ENCODE measurements at places on chromosomes 13 and 19.
A peak's percentile ranks its signal among the peaks of the same experiment; 100 is the strongest.

DNA sequence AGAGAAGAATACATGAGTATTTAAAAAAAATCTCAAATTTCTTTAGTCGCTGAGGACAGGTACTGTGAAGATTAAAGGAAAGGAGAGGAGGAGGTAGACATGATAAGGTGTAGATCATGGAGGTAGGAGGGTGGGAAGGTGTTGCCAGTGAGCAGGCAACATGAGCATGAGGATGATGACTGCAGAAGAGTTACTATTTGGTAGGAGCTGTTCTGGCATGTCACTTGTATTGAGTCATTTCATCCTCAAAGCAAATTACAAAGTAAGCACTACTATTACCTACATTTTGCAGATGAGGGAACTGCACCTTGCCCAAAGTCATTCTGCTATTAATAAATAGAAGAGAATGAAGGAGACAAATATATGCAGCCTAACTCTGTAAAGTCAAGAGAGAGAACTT lies 435.8 kb upstream of the KLF12 start:
- no peak for DNase-seq

DNA sequence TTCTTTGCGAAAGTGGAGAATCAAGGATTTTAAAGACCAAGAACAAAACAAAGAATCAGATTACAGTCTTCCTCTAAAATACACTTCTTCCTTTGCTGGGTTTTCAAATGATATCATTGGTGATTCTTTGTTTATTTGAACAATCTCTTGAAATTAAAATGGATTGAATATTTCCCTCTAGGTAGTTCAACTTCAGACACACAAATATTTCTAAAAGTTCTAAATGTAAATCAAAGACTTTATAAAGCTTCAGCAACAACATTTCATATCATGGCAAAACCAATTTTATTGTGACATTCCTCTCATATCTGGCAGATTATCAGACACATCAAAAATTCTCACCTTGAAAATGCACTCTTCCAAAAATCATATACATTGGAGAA lies 13.0 kb downstream of the ZIC2 start:
- DNase-seq, result no peak

GRCh38 chr13:113935001-113935844 lies 38.7 kb downstream of the C13orf46 start:
- no peak for DNase-seq

- no peak for DNase-seq
These were observed 12.3 kb downstream of the FAM187B start for GRCh38 chr19:35216016-35216832.

- no peak for DNase-seq
These were observed 774 bp upstream of the PPP2R1A start for GRCh38 chr19:52188822-52189734.

DNA sequence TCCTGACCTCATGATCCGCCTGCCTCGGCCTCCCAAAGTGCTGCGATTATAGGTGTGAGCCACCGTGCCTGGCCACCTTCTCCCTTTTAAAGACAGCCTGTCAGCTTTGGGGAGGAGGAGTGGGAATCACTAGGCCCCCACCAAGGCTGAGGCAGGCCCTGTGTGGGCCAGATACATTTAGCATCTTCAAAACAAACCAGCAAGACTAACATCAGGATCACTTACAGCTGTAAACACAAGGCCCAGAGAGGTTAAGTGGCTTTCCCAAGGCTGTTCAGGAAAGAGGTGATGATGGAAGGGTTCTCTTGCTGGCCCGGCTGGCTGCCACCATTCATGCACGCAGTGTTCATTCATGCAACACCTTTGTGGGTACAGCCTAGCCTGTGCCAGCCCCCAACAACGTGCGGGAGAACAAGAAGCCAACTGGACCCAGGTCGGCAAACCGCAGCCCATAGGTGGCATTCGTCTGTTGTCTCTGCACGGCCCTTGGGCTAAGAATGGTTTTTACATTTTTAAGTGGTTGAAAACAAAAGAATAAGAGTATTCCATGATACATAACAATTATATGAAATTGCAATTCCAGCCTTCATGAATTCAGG lies 23.0 kb downstream of the IER2 start:
- no peak for DNase-seq

GRCh38 chr13:77536358-77536757 lies 852 bp downstream of the SCEL start:
- DNase-seq, result no peak

DNA sequence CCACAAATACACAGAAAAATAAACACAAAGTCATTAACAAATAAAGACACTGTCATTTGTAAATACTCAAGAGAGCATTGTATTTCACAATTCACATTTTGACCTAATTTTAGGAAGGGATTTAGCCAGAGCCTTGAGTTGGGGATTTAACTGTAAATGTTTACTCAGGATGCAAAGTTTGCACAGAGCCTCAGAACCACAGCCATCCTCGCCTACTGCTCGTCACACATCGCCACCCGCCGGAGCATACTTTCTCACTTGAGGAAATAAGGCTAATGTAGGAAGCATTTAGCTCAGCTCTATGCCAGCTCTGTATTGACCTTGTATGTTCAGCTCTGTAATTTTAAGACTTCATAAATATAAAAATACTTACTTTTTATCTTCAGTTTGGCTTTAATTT lies 442.7 kb downstream of the OXGR1 start:
- no peak for DNase-seq

- DNase-seq, result peak; percentile 79
These were observed 42.0 kb upstream of the NFIC start for GRCh38 chr19:3324405-3324856.

DNA sequence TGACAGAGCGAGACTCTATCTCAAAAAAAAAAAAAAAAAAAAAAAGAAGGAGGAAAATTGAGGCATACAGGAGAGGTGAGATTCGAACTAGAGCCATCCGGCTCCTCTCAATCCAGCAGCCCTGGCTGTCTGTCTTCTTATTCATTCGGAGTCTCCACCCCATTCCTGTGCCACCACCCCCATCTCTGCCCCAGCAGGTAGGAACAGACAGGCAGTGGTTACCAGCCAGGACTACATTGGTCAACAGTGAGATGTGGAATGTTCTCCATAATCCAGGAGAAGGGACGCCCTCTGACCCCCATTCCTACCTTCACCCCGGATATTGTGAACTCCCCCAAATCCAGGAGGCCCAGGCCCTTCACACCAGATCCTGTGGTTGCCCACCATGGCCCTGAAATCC lies 6.6 kb upstream of the S1PR2 start:
- DNase-seq, result no peak

DNA sequence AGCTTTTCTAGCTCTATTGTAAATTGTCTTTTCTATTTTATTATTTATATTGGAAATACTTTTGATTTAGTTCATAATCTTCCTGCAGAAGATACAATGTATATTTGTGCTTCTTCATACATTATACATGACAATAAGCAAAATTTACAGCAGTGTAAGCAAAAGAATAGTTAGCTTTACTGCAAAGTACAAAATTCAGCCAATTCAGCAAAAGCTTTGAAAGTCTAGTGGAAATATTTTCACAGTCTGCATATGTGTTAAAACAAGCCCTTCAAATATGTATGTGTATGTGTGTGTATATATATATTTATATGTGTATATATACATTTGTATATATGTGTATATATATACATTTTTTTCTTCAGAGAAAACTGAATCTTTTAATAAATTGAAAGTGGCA lies 879.1 kb downstream of the SLITRK1 start:
- DNase-seq, result no peak

GRCh38 chr13:59533561-59534555 lies 629.9 kb downstream of the DIAPH3 start:
- DNase-seq, result no peak

DNA sequence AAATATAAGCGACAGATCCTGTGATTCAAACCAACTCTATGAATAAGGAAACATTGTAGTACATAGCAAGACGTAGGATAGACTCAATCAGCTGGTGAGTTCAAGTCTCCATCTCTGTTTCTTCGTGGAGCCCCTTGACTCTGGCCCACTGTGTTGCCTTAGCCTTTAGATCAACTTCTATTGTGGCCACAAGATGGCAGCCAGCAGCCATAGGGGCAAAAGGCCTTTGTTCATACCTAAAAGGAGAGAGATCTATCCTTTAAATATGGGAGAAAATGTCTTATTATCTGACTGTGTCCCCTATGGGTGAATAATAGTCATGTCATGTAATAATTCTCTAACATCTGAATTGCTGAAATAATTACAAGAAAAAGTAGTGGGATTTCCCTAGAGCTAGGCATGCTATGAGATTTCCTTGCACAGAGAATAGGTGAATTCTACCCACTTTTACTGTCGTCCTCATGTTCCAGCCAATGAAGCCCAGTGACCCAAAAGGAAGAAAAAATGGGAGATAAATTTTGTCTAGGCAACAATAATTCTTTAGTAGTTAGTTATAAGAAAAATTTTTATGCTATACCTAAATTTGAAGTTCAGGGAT lies 129.4 kb downstream of the PCDH20 start:
- no peak for DNase-seq

GRCh38 chr13:45796426-45797235 lies 54.9 kb downstream of the SIAH3 start:
- DNase-seq, result no peak

GRCh38 chr13:22931576-22931975 lies 249.2 kb upstream of the SGCG start:
- DNase-seq, result no peak

Data from T-helper 9 cell (primary cell).